ENCODE measurements at places on chromosomes 2 and 18.
A peak's percentile ranks its signal among the peaks of the same experiment; 100 is the strongest.

GRCh38 chr2:43060390-43061016, 165.9 kb downstream of the ZFP36L2 start:
- no peak for DNase-seq

DNA sequence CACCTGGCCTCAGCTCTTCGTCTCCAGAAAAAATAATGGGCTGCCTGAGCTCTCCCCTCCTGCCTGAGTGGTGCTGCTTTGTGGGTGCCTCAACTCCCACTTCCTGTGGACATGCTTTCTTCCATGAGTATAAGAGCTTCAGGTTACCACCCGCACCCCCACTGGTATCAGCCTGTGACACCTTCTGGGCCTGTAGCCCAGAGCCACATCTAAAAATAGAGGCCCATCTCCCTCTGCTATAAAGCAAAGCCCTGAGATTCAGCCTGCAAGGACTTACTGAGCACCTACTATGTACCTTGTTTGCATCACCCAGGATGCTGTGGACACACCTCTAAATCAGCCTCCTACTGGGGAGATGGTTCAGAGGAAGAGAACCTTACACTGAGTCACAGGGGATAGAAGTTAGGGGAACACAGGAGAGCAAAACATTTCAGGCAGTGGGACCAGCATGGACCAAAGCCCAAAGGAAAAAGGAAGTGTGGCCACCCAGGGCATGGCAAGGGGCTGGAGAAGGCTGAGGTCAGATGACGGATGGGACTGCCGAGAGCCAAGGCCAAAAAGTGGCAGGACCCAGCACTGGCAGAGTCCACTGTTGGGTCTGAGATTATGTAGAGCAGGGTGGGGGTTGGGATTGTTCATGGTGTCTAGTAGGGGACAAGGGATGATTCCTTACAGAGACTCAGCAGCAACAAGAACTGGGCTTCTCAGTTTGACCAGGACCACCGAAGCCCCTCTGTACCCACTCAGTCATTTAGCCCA, 123.7 kb upstream of the PPP1CB start:
- no peak for DNase-seq

- DNase-seq, result peak; percentile 61
Measured at GRCh38 chr2:19474128-19474527, 115.7 kb upstream of the OSR1 start.

- no peak for DNase-seq
Measured at GRCh38 chr2:124450481-124450880, 425.4 kb downstream of the CNTNAP5 start.

DNA sequence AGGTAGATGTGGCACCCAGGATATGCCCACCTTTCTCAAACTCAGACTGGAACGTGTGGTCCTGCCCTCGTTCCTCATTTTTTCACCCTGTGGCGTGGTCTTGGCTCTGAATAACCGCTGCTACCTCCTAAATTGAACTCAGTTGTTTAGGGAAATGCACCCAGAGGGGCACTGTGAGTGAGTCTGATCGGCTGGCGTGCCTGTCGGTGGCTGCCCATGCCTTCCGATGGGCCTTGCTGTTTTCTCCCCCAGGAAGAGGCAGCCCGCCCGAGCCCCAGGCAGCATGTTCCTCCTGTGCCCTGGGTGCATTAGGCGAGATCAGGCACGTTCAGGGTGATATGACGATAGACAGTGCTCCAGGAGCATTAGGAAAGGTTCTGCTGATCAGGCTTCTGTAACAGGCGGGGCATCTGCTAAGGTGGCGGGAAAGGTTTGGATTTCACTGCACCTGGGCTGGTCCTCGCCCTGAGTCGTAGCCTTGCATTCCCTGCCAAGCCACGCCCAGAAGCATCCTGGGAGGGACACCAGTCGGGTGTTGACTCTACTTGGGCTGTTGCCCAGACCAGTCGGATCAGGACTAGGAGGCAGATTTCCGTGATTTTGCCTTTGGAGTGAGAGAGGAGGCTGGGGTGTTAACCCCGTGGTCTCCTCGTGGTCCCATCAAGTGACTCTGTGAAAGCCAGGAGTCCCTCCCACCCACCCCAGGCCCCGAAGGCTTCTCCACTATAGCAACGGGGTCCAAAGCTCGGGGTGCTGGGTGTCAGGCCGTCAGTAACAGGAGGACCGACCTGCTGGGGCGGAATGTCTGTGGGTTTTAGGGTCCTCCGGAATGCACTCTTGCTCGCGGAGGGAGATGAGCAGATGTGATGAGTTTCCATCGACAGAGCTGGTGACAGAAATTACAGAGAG, 75.1 kb downstream of the SH3BP4 start:
- DNase-seq, result no peak

GRCh38 chr2:49928551-49928950, 774.2 kb upstream of the FSHR start:
- no peak for DNase-seq

GRCh38 chr2:236366049-236366387, 101.8 kb upstream of the ASB18 start:
- DNase-seq, result no peak

GRCh38 chr18:33644494-33644893, 66.5 kb downstream of the ASXL3 start:
- DNase-seq, result no peak

- no peak for DNase-seq
Measured at GRCh38 chr18:45237343-45238098, 377.8 kb upstream of the SLC14A2 start.

DNA sequence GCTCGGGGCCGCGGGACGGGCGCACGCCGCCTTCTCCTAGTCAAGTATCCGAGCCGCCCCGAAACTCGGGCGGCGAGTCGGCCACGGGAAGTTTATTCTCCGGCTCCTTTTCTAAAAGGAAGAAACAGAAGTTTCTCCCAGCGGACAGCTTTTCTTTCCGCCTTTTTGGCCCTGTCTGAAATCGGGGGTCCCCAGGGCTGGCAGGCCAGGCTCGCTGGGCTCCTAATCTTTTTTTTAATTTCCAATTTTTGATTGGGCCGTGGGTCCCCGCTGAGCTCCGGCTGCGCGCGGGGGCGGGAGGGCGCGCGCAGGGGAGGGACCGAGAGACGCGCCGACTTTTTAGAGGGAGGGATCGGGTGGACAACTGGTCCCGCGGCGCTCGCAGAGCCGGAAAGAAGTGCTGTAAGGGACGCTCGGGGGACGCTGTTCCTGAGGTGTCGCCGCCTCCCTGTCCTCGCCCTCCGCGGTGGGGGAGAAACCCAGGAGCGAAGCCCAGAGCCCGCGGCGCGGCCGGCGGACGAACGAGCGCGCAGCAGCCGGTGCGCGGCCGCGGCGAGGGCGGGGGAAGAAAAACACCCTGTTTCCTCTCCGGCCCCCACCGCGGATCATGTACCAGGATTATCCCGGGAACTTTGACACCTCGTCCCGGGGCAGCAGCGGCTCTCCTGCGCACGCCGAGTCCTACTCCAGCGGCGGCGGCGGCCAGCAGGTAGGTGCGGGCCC, 617 bp downstream of the FOSL2 start:
- peak; percentile 54 for DNase-seq

- DNase-seq, result no peak
Measured at GRCh38 chr18:48848641-48849143, 102.1 kb downstream of the SMAD7 start.

- DNase-seq, result no peak
Measured at GRCh38 chr18:31491586-31491985, 6.4 kb upstream of the DSG2 start.

GRCh38 chr2:69168144-69168813, 155.3 kb downstream of the ANTXR1 start:
- DNase-seq, result no peak

DNA sequence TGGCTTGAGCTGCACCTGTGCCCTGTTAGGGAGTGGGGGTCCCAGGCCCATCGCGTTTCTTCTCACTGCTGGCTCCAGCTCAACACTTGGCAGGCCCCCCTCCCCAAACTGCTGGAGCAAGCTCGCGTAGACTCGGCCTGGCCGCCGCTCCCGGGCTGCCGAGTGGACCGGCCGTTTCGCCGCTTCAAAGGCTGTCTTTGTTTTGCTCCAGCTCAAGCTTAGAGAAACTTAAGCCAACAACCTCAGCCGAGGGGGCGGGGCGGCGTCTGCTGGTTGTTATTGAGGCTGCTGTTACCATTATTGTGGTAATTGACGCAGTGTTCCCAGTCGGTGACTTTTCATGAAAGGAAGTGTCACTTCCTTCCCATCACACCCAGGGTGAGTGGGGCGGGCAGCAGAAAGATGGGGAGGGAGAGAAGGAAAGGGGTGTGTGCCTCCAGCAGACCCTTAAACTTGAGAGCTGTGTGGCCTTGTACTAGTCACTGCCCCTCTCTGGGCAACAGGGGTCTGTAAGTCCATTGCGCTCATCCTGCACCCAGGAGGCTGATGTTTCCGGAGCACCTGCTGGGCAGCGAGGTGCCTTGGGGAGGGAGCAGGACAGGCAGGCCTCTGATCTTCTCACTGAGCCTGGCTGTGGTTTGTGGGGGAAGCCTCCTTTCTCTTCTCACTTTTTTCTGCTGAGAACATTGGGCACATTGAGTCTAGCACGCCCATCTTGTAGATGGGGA, 2.1 kb downstream of the ARID5A start:
- DNase-seq, result peak; percentile 88

GRCh38 chr2:207165121-207166038, at the start of gene KLF7:
Gene KLF7 (minus strand): TSS chr2:207165948. CDS start chr2:207165568, 380 bp downstream.
- no peak for DNase-seq

GRCh38 chr2:42756966-42757513, 6.9 kb downstream of the OXER1 start:
- no peak for DNase-seq

- DNase-seq, result no peak
Measured at GRCh38 chr2:171227066-171227782, 66.5 kb upstream of the TLK1 start.

GRCh38 chr2:128180031-128180430, 89.0 kb downstream of the UGGT1 start:
- no peak for DNase-seq

- DNase-seq, result no peak
Measured at GRCh38 chr2:23563673-23564614, 179.0 kb downstream of the KLHL29 start.

GRCh38 chr18:64539847-64540246, 391.0 kb upstream of the LINC00305 start:
- DNase-seq, result no peak

DNA sequence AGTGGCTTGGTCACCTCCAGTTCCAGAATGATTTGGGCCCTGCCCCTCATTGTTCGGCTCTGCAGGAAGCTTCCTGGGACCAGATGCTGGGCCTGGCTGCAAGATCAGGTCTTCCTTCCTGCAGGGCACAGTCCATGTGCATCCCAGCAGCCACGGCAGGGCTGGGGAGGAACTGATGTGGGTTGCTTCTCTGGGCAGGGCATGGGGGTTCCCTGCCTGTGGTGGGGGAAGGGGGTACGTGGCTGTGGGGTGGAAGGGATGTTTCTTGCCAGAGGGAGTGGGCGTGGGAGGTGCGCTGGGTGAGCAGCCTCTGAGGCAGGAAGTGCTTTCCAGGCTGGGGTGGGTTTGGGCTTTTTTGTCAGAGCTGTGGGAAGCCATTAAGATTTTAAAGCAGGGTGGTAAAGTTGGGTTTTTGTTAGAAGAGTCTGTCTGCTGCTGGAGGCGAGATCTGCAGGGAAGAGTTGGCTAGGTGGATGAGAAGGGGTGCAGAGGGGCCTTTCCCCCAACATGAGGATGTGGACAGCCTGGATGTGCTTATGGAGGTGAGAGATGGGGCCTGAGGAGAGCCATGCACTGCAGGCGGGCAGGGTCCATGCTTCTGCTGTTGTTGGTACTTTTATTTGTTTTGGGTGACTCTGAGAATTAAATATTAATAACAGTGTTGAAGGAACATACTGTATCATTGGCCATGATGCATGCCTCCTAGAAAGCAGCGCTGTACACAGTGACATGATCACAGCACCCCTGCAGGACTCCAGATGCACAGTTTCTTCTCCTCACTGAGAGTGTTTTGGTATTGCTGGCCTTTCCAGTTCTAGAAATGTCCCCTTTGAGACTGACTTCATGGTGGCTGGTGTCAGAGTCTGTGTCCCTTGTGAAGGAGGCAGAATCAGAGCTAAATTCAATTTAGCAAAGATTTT, 45.3 kb downstream of the DGKD start:
- DNase-seq, result no peak
